Fibroblast of skin of left biceps (primary cell): ENCODE measurements at places on chromosomes 2 and 18.

GRCh38 chr2:45984896-45985473 is 312.2 kb upstream of the EPAS1 start:
- DNase-seq = no peak

- no peak for DNase-seq
Measured at GRCh38 chr2:150742094-150742493, 254.6 kb upstream of the RND3 start.

GRCh38 chr2:20314562-20315501 is 35.8 kb downstream of the PUM2 start:
- no peak for DNase-seq

GRCh38 chr2:127149384-127149783 is 42.4 kb upstream of the BIN1 start:
- peak; percentile 96 for DNase-seq

DNA sequence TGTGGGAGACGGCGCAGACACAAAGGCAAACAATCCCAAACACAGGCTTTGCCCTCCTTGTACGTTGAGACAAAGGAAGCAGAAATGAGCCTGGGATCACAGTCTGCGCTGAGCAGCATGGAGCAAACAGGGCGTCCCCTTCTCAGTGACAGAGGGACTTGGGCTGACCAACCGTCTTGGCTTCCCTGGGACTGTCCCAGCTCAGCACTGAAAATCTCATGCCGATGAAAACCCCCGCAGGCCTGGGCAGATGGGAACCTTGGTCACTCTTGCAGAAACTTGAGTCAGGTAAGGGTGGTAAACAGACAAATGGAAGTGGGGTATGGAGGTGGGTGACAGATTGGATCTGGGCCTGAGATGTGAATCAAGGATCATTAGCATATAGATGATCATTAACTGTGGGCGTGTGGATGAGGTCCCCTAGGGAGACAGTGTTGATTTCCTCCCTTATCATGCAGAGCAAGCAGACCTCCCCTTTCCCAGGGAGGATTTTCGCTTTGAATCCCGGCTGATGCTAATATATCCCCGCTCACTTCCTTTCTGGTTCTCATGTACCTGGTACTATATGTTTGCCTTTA is 19.1 kb upstream of the SH3BP4 start:
- no peak for DNase-seq

GRCh38 chr18:79530821-79531220 is 135.1 kb downstream of the NFATC1 start:
- DNase-seq = no peak

DNA sequence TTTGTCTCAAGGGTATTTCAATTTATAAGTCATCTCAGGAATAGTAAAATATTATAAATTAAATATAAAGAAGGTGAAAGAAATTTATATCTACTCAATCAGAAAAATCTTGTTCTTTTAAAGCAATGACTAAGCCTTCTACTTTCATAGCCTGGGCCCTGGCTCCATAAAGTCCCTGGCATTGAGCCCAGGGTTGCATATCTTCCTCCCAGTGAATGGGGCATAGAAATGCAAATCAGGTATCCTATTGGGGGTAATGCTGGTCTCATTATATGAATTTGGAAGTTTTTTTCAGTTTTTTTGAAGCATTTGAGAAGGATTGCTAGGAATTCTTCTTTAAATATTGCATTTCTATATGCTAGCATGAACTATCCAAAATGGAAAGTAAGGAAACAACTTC is 73.9 kb upstream of the MC2R start:
- DNase-seq = no peak

GRCh38 chr18:54240629-54241107 is 16.2 kb upstream of the MBD2 start:
- no peak for DNase-seq

DNA sequence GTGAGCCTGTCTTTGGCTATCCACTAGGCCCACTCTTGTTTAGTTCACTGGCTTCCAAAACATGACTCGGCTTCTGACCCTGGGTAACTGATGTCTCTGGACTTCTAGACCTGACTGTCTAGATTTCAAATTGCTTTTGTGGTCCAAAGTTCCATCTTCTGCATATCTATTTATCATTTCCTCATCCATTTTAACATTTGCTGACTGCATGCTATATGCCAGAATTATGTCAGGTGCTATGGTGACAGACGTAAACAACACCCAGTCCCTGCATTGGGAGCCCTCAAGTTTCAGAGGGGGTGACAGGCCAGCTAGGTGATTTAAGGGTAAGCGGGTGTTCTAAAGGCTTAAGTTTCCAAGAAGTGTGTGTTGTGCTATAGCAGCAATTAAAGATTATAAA is 140.9 kb downstream of the PIEZO2 start:
- DNase-seq = no peak

- DNase-seq = no peak
Measured at GRCh38 chr2:23627236-23628009, 242.4 kb downstream of the KLHL29 start.

- no peak for DNase-seq
Measured at GRCh38 chr18:70385474-70385873, 96.6 kb downstream of the SOCS6 start.

GRCh38 chr2:234313558-234313957 is 183.3 kb downstream of the ARL4C start:
- no peak for DNase-seq

DNA sequence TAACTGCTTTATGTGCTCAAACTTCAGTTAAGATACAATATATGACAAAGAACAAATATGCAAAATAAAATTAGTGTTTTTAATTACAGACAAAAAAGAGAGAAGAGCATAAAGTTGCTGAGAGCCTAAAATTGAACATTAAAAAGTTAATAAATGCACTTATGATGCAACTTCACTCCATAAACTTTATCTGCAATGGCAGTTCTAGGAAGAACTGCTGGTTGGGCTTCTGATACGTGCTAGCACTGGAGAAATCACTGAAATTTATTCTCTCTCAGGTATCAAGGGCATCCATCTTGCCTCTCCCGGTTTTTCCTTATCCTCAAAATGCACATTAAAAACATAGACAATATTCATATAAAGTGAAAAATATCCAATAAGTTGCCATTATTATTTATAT is 35.7 kb downstream of the MYO3B start:
- no peak for DNase-seq

- DNase-seq = no peak
Measured at GRCh38 chr2:55268288-55268906, 634 bp downstream of the MTIF2 start.

- no peak for DNase-seq
Measured at GRCh38 chr2:226943862-226944620, 108.2 kb downstream of the RHBDD1 start.

- DNase-seq = no peak
Measured at GRCh38 chr2:195899226-195899625, 169.4 kb downstream of the DNAH7 start.

GRCh38 chr18:24782566-24782965 is 322.1 kb downstream of the HRH4 start:
- no peak for DNase-seq

DNA sequence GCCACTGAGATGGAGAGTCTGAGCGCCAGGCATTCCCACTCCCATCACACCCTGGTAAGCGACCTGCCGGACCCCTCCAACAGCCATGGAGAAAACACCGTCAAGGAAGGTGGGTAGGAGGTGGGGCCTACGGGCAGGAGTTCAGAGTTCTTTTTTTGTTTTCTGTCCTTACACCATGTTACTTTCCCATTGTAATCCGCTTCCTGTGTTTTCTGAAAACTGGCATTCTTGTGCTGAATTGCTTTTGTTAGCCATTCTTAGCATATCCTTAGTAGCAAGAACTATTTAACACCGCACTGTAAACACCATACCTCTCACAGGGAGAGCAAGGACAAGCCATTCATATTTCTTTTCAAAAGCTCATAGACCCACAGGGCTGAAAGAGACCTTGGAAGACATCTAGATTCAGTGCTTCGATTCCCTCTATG is 46.2 kb downstream of the UNC80 start:
- no peak for DNase-seq

- DNase-seq = no peak
Measured at GRCh38 chr2:126750506-126750905, 94.5 kb downstream of the GYPC start.

DNA sequence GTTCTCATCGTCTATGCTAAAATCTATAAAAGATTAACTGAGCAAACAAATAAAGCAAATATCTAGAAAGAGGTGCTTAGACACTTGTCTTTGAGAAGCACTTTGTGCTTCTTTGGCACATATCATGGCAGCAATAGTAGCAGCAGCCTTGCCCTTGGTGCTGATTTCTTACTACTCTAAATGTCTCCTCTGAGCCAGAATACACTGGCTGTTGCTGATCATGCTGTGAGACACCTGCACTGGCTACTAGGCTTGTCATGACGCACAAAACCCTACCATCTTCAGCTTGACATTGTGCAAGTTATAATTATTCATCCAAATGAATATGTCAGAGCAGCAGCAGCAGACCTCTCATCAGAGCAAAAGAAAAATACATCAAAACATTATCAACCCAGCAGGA is 46.7 kb downstream of the FANCL start:
- DNase-seq = no peak
